ENCODE measurements at places on chromosomes 7 and 10. TPM values are rescaled to one million over a fixed set of nuclear protein-coding genes. Genes with fewer than 3 reads are reported as not detected.

The ARHGEF35 gene
- 6.2 TPM for total RNA-seq

The TMEM229A gene
- total RNA-seq = 1.9 TPM

The AMZ1 gene
- total RNA-seq = 0.11 TPM

The ZNF12 gene
- 45.3 TPM for total RNA-seq

The KIF11 gene
- 14.8 TPM for total RNA-seq

The RGR gene
- 38.2 TPM for total RNA-seq

The SPAM1 gene
- total RNA-seq = not detected

The OR6V1 gene
- not detected for total RNA-seq

The FBXL13 gene
- 10.0 TPM for total RNA-seq

The EGFR gene
- total RNA-seq = 44.1 TPM

The RBP4 gene
- total RNA-seq = 7.0 TPM

The OR2A14 gene
- total RNA-seq = not detected

The GPR15LG gene
- not detected for total RNA-seq

The BAIAP2L1 gene
- 4.6 TPM for total RNA-seq

Measured in camera-type eye (tissue), 1 donor.